ENCODE measurements at places on chromosomes 6 and 20.

DNA sequence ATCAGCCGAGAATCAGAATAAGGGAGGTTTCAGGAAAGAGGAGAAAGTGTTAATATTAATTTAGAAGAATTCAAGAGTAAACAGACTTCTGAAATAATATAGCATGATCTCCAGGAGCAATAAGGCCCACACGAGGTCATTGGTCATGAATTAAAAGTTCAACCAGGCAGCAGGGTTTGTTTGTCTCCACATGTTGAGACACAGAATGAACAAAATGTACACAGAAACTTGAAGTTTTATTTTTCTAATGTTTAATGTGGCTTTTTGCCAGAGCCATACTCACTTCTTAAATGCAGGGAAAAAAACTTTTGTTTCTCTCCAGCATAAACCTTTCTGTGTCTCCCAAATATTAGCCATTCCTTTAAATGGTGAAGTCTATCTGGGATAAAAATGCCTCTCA is 504.5 kb downstream of the HDGFL1 start:
- no peak for DNase-seq

- no peak for DNase-seq
Observed at GRCh38 chr20:54407459-54407858, 67.9 kb upstream of the DOK5 start.

DNA sequence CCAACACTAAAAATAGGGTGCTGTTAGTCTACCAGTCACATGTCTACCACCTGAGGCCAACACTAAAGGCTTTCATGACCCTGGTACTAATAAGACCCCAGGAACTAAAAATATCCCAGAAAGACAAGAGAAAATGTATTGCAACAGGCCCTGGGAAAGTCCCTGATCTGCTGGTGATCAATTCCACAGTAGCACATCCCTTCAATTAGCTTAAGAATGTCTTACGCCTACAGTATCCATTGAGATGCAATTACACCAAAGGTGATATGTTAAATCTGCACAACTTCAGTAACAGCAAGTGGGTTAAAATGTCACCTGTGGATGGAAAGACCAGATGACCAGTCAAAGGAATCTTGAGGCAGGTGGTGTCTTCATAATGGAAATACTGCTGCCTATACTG is 3.1 kb downstream of the SEMG1 start:
- DNase-seq: no peak

GRCh38 chr6:134315974-134316441 is 1.9 kb downstream of the SGK1 start:
- DNase-seq: no peak

DNA sequence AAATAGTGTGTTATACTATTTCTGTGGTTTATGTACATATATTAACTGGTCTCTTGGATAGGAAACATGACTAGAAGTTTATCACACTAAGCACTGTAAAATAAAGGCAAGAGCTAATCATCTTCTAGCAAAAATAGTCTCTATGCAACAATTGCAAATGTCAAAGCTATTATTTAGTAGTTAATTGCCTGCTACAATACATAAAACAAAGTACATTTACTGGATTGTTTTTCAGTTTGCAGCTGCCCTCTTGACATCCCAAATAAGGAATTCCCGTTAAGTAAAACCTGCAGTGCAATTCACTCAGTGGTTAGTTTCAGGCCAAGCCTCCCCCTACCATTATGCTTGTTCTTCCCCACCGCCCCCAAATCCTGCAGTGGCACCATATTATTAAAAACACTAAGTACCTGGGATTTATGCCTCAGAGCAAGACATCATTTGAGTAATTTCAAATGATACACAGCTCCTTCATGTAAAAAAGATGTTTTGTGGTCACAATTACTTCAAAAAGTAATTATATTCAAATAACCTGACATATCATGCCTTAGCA is 1.6 kb upstream of the ATP5F1E start:
- DNase-seq: no peak

GRCh38 chr6:165636402-165637048 is 26.5 kb downstream of the PDE10A start:
- no peak for DNase-seq

- DNase-seq: no peak
Observed at GRCh38 chr6:62775427-62776022, 435.7 kb upstream of the FKBP1C start.

DNA sequence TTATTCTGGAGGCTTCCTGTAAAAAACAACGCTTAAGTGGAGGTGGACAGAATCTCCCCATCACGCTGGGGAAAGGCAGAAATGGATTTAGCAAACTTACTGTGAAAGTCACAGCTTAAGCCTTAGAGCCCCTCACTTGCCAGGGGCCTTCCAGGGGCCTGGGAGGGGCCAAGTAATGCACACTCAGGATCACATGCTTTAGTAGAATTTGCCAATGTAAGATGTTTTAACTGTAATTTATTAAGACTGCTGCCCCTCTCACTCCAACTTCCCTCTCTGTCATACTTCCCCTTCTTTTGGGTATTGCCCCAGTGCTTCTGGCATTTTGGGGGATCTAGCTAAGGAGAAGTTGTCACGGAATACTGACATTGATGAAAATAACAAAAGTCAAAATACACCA is 12.6 kb upstream of the ADA start:
- no peak for DNase-seq

All from stimulated activated CD4-positive, alpha-beta T cell treated with anti-CD3 and anti-CD28 coated beads, Interleukin-1b, Interleukin-23, amount 100 ng/mL, for 1 hour (primary cell).